ENCODE measurements at places on chromosomes 7 and 10.
A peak's percentile ranks its signal among the peaks of the same experiment; 100 is the strongest.

DNA sequence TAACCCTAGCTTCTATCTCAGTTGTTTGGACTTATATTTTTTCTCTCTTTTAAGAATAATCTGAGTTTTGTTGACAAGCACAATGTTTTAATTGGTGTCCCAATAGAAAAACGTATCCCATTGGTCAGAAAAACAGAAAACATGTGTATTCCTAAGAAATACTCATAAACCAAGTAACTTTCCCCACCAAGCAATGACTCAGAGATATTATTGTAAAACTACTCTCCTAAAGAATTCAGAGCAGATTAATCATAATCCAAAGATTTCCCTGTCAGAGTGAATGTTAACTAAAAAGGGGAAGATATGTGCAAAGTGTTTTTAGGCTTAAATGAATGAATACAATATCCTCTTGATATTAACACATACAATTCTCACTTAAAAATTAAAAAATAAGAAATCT lies 29.4 kb upstream of the MBL2 start:
- no peak for DNase-seq

- no peak for DNase-seq
These were observed 587.2 kb downstream of the SORCS1 start for GRCh38 chr10:106577266-106577665.

GRCh38 chr7:121397822-121398221 lies 1.7 kb upstream of the FAM3C start:
- no peak for DNase-seq

DNA sequence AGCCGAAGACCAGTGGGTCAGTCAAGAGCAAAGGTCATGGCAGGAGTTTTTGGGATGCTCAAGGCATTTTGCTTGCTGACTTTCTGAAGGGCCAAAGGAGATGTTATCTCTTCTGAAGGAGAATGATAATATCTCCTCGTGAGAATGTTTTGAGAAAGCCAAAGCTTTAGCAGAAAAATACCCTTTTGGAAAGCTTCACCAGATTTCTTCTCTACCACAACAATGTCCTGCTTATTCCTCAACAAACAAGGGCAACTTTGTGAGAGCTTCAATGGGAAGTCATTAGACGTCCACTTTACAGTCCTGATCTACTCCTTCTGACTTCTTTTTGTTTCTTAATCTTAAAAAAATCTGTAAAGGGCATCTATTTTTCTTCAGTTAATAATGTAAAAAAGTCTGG lies 132.8 kb upstream of the DNAJB12 start:
- no peak for DNase-seq

DNA sequence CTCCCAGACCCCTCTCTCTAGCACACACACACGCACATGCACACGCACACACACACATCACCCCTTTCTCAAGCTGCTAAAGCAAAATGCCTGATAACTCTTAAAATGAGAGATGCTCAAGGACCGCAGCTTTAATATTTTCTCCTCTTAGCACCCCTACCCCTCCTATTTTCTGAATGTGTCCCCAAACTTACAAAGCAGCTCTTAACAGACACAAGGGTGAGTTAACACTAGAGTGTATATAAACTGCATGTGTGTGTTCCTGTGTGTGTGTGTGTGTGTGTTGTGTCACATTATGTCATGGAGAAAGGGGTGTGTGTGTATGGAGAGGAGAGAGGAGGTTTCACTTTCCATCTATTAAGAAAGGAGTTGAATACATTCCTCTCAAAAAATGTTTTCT lies 1.3 kb downstream of the PTN start:
- DNase-seq: no peak

- no peak for DNase-seq
These were observed 104.1 kb upstream of the SLC25A13 start for GRCh38 chr7:96426027-96426426.

DNA sequence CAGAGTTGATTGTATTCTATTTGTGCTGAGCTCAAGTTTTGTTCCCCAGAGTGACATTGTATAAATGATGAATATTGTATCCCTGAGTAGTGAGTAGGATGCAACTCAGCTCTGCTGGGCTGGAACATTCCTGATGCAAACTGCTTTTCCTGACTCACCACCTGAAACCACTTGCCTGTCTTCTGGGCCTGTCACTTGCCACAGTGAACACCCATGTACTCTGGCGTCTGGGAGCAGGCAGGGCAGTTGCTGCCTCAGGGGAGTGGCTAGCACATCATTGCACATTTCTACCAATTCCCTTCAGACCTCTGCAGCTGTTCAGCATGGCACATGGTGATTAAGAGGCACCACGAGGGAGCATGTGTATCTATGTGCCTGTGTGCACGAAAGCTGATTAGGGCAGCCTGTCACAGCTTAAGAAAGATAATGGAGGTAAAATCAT lies 157.3 kb downstream of the SND1 start:
- DNase-seq: peak; percentile 39

GRCh38 chr10:97046456-97047082 lies 139.2 kb downstream of the SLIT1 start:
- no peak for DNase-seq

DNA sequence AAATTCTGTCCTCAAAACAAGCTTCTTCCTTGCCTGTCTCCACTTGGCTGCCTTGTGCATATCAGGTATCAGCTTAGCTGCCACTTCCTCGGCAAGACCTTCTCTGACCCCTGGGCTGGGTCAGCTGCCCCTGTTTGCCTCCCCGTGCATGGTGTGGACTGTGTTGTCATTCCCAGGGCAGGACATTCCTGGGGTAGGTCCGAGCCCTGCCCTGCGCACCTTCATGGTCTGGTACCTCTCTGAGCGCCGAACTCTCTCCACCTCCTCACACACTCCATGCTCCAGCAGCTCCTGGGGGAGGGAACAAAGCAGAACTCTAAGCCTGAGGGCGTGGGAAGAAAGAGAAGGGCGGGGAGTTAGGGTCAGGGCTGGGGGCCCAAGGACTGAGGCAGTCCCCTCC lies 3.8 kb downstream of the POLM start:
- DNase-seq: no peak

DNA sequence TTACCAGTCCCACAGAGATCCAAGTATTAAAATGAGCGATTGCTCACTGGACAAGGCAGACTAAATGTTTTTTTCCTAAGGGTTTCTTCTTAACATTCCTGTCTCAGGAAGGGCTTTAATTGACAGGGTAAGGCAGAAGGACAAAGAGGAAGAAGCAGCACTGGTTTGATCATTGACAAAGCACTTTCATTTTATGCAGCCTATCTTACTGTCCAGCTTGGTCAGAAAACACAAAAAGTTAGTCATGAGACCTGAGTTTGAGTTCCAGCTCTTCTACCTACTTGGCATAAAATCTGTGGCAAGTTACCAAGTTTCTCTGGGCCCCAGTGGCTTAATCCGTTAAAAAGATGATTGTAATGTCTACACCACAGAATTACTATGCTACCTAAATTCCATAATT lies 458.5 kb downstream of the GFRA1 start:
- no peak for DNase-seq

All from NCI-H1417 treated with DMSO at 0.1 percent for 48 hours (cell line).